Putamen (tissue), 1 donor: ENCODE measurements at places on chromosomes 7 and 10.
A peak's percentile ranks its signal among the peaks of the same experiment; 100 is the strongest.

- DNase-seq, result no peak
Observed at GRCh38 chr10:16274911-16275310, 161.9 kb upstream of the PTER start.

GRCh38 chr7:113921363-113921762 lies 2.6 kb upstream of the PPP1R3A start:
- peak; percentile 63 for DNase-seq

- DNase-seq, result no peak
Observed at GRCh38 chr10:52954407-52954806, 181.8 kb upstream of the MBL2 start.

GRCh38 chr10:88982366-88982765 lies 8.2 kb upstream of the FAS start:
- no peak for DNase-seq

GRCh38 chr10:79400146-79401004 lies 45.0 kb downstream of the ZCCHC24 start:
- DNase-seq, result no peak

- DNase-seq, result no peak
Observed at GRCh38 chr10:117656385-117657367, 114.1 kb downstream of the EMX2 start.

DNA sequence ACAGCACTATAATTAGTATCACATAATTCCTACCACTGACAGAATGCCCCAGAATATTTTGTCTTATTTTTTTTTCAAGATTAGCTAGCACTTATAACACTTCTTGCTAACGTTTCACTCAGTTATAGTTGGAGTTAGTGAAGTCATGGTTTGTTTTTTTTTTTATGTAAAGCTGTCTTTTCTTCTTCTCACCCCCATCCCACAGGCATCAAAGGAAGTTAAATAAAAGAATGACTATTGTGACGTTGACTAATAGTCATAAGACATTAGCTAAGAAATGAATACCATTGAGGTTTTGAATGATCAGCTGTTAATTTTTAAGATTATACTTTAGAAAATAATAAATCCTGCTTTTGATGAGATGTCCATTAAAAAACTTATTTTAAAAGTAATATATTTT lies 498.3 kb downstream of the GFRA1 start:
- DNase-seq, result no peak

DNA sequence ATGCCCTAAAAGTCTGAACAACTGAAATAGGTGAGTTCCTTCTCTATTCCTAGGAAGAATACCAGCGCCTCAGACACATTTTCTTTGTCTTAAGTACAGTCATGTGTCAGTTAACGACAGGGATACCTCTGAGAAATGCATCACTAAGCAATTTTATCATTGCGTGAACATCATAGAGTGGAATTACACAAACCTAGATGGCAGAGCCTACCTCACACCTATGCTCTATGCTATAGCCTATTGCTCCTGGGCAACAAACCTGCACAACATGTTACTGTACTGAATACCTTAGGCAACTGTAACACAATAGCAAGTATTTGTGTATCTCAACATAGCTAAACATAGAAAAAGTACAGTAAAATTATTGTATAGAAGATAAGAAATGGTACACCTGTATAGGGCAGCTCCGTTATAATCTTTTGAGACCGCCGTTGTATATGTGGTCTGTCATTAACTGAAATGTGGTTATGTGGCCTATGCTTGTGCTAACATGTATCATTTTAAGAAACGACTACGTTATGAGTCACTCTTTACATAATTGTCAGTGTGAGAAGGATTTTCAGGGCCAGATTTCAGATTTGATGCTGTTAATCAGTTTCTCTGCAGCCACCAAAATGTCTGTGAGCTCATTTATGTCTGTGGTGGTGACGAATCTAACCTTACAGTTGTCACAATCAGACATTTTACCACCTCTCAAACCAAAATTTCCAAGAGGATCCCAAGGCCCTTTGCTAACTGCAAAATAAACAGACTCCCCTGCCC lies 66.1 kb upstream of the STK17A start:
- peak; percentile 14 for DNase-seq

GRCh38 chr10:18743926-18744325 lies 84.7 kb downstream of the ARL5B start:
- no peak for DNase-seq

GRCh38 chr7:157757211-157757610 lies 420.4 kb downstream of the DNAJB6 start:
- no peak for DNase-seq

DNA sequence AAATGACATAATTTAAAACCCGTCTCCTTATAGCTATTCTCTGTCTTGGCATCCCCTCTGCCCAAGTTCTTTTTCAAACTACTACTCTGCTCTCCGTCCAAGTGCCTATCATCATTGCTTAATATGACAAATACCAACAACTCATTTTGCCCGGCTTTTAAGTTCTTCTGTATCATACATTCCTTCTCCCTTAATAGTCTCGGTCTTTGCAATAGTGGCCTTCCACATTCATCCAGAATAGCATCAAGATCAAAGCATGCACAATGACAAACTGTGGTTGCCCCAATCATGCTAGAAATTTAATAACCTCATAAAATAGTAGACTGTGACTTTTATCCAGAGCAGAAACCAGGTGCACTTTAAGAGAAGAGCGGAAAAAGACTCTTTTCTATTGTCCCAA lies 198.9 kb downstream of the ETV1 start:
- no peak for DNase-seq

DNA sequence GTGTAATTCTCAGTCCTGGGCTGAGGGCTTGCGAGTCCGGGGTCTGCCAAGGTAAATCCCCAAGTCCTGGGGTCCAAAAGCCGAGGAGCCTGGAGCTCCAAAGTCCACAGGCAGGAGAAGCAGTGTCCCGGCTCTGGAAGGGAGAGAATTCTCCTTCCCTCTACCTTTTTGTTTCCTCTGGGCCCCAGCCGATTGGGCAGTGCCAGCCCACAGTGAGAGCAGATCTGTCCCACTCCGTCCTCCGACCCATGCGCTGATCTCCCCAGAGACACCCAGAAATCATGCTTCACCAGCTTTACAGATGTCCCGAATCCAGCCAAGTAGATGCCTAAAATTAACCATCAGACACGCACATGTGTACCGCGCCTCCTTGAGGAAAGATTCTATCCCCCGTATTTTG lies 8.1 kb upstream of the VIPR2 start:
- no peak for DNase-seq

DNA sequence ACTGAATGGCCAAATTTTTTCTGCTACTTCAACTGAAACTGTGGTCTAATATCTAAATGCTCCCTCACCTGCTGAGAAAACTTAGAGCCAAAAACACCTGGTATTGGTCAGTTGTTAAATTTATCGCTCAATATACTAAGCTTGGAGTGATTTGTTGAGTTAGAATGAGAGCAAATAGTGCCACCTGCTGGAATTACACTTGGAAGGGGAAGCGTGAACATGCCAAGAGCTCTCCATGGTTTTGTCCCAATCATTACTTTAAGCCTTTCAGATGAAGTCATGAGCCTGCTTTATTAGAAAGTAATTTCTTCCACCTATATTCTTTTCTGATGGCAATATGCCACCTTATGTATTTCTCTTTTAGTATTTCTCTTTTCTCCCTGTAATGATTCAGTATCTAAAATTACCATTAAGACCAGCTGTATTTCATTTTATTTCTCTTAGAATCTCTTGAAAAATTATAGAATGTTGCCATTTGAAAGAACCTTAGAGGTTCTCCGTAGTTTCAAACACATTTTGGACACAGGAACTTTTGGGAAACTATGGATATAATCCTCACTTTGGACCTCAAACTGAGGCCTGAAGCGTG lies 447.8 kb upstream of the C7orf33 start:
- DNase-seq, result peak; percentile 34

- no peak for DNase-seq
Observed at GRCh38 chr10:103657061-103657591, 163.6 kb downstream of the NEURL1 start.

DNA sequence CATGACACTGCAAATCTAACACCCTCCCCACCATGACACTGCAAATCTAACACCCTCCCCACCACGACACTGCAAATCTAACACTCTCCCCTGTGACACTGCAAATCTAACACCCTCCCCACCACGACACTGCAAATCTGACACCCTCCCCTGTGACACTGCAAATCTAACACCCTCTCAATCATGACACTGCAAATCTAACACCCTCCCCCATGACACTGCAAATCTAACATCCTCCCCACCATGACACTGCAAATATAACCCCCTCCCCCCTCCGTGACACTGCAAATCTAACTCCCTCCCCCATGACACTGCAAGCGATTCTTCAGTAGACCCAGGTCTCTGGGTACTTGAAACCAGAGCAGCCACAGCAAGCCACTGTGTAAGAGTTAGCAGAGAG lies 604.4 kb downstream of the DNAJB6 start:
- DNase-seq, result no peak

DNA sequence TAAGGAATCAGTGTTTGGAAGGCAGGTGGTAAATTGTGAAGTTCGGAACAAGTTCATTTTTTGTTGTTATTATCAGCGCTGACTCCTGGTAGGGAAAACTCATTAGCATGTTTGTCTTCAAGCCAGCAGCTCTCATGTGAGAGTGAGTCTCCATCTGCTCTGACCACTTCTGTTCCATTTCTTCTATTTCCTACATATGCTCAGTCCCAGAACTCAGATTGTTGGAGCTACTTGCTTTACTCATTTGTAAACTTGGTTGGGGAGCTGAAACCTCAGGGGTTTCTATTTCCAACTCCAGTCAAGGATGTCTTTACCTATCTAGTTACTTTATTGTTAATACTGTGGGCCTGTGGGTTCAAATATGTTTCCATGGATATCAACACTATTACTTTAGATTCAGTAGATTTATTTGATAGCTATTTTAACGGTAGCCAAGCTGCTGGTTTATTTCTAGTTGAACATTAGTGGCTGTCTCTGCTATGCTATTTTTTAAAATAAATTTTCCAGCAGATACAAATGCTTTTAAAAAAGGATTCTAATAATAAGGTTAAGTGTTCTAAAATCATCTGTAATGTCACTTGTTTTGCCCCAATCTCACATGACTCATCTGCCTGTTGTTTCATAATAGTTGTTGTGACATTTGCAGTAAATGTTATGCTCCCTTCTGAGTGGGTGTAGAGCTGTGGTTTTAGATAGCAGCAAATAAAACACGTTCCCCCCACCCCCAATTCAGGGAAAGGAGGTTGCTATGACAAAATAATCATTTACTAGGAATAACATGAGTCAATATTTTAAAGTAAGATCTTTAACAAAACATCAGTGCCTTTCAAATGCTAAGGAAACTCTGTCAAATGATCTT lies 143.3 kb downstream of the HDAC9 start:
- DNase-seq, result no peak

- no peak for DNase-seq
Observed at GRCh38 chr10:24240041-24240751, 31.3 kb downstream of the KIAA1217 start.

- DNase-seq, result no peak
Observed at GRCh38 chr7:77349141-77349540, 67.0 kb downstream of the GSAP start.

DNA sequence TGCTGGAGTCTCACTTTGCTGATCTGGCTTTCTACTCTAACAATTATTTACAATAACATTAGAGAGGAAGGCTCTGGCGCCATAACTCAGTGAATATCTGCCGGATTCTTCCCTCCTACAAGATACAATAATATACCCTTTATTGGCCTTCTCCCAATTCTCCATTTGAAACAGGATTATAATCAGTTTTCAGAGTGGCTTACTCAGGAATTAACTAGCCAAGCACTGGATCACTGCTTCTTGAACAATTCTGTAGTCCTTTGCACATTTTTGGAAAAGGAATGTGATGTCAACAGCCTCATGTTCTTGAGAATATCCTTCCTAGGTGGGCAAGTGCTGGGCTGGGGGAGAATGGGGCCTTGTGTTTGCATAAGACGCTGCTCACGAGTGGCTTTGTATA lies 125.9 kb downstream of the HIPK2 start:
- no peak for DNase-seq

DNA sequence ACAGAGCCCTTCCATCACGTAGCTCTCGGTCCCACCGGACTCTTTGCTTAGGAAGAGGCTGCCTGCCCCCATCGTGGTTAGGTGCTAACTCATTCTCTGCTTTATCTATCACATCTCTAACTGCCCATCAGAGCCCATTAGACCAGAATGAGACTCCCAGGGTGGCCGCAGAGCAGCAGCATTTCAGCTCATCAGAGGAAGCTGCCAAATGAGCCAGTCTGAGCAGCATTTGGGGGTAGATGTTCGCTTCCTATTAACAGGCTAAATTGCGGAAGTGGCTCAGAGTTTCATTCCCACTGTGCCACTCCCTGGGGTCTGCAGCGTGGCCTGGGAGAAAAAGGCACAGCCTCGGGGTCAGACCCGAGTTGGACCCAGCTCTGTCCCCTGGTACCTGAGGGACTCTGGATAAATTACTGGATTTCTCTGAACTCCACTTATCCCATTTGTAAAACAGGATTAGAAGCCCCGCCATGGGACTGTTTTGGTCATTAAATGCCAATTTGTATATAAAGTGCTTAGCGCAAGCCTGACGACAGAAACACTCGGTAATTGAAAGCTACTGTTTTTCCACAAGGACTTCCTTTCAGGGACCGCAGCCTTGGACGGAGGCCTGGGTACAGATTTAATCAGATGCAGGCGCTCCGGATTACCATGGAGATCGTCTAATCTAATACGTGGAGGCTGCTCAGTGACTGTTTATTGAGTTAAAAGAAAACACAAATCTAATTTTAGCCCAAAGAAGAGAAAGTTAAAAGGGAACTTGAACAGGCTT lies 73.8 kb upstream of the PRLHR start:
- peak; percentile 81 for DNase-seq

DNA sequence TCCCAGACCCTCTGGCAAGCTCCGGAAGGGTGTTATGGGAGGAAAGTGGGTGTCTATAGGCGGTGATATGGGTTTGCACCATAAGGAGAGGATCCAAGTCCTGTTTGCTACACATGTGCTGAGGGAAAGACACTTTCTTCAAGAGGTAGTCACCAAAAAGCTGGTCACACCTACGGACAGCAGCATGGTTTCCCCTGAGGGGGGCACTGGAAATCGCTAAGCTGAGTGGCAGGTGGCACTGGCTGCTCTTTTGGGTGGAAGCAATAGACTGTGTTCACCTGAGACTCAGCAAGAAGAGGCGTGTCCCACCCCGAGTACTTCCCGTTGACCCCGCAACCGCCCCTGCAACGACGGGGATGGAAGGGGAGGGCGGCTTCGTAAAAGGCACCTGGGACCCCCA lies 1.8 kb upstream of the FOXI2 start:
- no peak for DNase-seq

DNA sequence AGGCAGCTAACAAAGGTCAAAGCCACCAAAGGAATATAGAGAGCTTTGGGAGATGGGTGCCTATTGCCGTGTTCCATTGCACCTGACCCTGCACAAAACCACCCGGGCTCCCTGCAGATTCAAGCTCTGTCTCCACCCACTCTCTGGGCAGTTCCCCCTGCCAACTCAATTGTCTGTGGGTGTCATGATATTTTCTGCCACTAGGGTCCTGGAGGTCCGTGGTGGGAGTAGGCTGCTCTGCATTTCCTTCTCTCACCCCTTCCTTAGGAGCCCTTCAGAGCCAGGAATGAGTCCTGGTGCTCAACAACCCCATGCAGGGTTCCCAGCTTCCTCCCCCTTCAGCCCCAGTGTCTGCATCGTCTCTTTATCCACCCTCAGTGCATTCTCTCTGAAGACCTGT lies 34.1 kb downstream of the PNLIPRP2 start:
- no peak for DNase-seq

GRCh38 chr7:140079121-140079536 lies 16.4 kb upstream of the PARP12 start:
- no peak for DNase-seq
